ENCODE measurements at places on chromosomes 11 and 22.

- no peak for DNase-seq
These were observed 79.1 kb downstream of the RDX start for GRCh38 chr11:110217223-110217877.

- no peak for DNase-seq
These were observed 3.4 kb upstream of the DPP3 start for GRCh38 chr11:66476841-66477251.

GRCh38 chr11:87555101-87555500, 517.4 kb downstream of the TMEM135 start:
- DNase-seq = no peak

GRCh38 chr11:86621854-86622253, 50.6 kb downstream of the ME3 start:
- no peak for DNase-seq

DNA sequence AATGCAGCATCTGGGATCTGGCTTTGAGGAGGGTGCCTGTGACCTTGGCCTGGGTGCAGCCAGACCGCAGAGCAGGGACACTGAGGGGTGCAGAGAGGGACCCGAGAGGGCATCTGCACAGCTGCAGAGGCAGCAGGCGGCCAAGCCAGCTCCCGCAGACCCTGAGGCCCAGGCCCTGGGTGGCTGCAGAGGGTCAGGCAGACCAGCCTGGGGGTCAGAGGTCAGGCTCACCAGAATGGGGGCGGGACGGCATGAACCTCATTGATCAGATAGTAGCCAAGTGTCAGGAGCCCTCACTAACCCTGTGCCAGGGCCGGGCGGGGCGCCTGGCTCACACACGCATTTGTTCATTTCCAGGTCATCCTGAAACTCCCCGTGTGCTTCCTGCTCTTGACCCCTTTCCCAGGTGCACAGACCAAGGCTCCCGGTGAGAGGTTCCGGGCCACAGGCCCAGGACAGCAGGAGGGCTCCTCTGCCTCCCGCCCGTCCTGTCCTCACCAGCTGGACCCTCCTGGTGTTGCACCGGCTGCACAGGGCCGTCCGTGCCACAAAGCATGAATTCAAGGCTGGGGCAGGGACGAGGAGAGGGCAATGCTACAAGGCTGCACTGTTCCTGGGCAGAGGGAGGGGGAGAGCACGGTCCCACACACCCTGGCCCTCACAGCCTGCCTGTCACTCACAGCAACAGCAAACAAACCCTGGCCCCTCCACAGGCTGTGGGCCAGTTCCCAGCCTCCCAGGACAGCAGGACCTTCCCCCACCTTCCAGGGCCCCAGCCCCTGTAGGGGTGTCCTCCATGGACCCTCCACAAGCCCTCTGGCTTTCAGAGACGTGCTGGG, 3.3 kb downstream of the RTN4R start:
- DNase-seq = no peak

- no peak for DNase-seq
These were observed 38.4 kb downstream of the DRD2 start for GRCh38 chr11:113436672-113437252.

- DNase-seq = no peak
These were observed 133.7 kb downstream of the CTTN start for GRCh38 chr11:70532066-70532440.

DNA sequence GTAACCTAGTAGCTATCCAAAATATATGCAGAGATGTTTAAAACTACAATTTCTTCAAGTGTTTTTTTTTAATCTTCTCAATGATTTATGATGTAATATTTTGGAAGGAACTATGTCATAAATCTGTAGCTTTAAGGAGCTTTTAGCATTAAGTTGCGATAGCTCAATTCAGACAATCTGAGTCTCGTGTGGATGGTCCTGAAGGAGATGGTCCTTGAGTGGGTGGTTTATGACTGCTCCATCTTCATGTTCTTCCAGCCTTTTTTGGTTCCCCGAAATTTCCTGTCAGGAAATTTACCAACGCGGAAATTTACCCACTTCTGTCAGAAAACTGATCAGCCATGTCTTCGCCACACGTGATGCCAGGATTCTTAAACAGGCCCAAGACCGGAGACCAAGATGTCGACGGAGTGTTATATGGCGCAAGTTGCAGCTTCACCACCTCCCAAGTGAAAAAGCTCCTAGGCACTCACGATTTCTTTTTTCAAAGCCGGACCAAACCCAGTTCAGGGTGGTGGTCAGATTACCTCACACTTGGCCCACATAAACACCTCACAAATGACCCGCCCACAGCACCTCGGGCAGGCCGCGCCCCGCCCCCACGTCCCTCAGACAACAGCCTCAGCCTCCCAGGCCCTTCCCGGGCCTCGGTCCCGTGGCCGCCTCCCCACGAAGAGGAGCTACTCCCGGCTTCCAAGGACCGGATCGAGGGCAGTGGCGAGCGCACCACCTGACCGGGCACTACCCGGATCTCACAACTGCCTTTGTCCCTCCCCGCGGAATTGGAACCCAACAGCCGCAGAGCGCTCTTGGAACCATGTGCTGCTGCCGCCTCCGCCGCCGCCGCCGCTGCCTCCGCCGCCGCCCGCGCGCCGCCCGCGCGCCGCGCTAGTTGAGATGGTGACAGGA, at the start of gene MORC2:
TSS of gene MORC2 (minus strand) at position 760 of the 909 bp plus-strand sequence. CDS start 885 bp downstream, outside the sequence.
- DNase-seq = no peak
